ENCODE measurements at places on chromosomes 1 and 21.
A peak's percentile ranks its signal among the peaks of the same experiment; 100 is the strongest.

- DNase-seq: no peak
These were observed 16.0 kb upstream of the GBP1 start for GRCh38 chr1:89081005-89081404.

GRCh38 chr1:941015-941587 lies 17.4 kb downstream of the SAMD11 start:
- DNase-seq: no peak

DNA sequence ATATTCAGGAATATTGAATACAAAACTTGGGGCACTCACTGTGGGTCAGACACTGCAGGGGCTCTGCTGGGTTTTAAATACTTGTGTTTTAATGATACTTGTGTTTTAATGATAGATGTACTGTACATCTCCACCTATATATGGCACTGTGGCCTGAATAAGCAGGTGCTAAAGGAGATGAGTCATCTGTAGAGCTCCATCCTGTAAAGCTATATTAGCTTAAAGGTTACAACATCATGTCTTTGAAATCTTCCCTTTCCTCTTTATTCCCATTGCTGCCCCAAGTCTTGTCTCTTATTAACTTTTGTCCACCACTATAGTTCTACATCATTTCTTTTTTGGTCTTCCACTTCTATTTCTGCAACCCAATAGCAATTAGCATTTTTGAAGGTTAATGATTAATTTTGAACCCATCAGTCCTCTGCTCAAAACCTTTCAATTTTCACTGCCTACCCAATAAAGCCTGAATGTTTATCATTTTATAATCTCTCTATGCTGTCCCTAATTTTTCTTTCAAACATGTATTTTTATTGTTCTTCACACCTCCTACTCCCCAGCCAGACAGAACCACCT lies 113.3 kb upstream of the PTGFR start:
- no peak for DNase-seq

GRCh38 chr1:155196103-155196892 lies 11.4 kb downstream of the THBS3 start:
- no peak for DNase-seq

GRCh38 chr1:59698386-59698785 lies 116.4 kb upstream of the HOOK1 start:
- DNase-seq: no peak

GRCh38 chr1:91701472-91701869 lies 184.5 kb downstream of the TGFBR3 start:
- no peak for DNase-seq

DNA sequence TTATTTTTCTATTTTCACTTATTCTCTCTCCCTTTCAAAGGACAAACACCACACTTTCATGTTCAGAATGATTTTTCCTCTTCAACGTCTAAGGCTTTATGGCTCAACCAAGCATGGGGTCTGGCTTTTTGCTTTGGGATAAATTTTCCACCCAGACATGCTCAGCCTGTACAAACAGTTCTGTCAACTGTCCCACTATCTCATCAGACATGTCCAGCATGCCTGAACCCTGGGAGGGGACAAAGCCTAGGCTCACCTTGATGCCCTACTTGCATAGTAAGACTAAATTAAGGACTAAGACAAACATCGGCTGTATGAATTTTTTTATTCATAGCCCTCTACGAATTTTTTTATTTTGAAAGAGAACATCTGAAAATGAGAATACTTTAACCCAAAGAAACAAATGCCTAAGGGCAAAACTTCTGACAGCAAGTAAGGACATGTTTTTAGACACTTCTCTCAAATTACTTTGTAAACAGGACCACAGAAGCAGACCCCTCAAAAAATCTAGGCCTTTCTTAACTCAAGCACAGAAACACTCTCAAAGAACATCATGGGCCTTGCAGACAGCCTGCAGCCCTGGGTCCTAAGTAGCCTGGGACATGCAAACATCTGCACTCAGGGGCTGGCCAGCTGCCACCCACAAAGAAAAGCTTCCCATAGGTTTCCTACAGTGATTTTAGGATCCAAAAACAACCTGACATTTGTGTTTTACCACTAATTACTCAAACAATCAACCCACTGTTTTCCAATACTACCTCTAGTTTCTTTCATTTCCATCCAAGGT lies 72.3 kb upstream of the PALMD start:
- no peak for DNase-seq

- DNase-seq: peak; percentile 95
These were observed 92.5 kb upstream of the RUNX3 start for GRCh38 chr1:25022361-25023189.

DNA sequence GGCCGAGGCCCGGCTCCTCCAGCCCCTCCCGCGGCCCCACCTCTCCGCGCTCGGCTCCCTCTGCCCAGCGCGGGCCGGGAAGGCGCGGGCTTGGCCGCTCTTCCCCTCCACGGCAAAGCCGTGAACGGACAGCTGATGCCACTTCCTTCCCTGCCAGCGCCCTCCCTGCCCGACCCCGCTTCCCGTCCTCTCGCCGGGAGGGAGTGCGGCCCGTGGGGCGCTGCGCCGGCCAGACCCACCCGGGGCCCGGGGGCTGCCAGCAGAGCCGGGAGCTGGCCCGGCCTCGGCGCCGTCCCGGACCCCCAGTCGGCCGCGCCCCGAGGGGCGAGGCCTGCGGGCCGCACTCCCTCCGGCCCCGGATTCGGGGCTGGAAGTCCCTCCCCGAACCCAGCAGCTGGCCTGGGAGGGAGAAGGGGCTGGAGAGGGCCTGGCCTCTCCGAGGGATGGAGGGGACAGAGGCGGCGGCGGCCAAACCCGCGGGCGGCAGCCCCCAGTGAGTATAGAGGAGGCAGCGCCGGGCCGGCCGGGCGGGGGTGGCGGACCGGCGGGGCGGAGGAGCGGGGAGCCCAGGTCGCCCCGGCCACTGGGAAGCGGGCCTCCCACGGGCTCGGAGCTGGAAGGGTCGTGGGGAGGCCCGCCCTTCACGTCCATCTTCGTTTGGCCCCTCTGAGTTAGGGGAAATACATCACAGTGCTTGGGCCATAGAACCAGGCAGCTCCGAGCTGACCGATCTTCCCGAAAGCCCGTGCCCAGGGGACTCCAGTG lies at the start of gene KIAA1614:
Gene KIAA1614, plus strand, starts transcription at position 97 of the 765 bp plus-strand sequence. Its CDS starts 347 bp downstream, at position 444.
- no peak for DNase-seq

GRCh38 chr1:246483569-246483933 lies 23.5 kb downstream of the SMYD3 start:
- no peak for DNase-seq

DNA sequence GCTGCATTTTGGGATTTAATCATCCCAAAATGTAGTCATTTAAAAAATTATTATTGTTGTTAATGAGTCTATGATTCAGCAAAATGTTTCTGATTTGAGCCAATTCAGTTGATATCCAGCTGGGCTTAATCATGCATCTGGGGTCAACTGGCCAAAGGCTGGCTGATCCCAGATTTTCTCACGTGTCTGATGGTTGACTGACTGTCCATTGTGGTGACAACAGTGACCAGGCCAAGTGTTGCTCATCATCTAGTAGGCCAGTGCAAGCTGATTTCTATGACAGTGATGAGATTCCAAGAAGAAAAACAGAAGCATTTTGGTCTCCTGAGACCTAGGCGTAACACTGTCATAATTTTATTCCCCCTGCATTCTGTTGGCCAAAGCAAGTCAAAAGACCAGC lies 80.1 kb upstream of the ZC3H11B start:
- DNase-seq: no peak

DNA sequence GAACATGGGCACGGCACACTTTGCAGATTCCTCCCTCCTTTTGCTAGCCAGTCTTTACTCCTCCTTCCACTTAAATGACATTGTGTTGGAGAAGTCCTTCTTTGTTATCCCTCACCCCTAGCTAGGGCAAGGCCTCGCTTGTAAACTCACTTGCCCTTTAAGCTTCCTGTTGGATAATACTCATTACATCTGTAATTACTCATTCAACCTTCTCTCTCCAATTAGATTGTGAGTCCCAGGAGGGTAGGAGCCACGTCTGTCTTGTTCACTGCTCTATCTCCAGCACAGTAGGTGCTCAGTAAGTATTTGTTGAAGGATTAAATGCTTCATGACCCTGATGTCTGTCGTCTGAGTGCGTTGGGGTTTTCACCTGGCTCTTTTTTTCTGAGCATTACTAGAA lies 98.7 kb upstream of the USP24 start:
- no peak for DNase-seq

- DNase-seq: no peak
These were observed 889 bp upstream of the TXLNA start for GRCh38 chr1:32178380-32179192.

DNA sequence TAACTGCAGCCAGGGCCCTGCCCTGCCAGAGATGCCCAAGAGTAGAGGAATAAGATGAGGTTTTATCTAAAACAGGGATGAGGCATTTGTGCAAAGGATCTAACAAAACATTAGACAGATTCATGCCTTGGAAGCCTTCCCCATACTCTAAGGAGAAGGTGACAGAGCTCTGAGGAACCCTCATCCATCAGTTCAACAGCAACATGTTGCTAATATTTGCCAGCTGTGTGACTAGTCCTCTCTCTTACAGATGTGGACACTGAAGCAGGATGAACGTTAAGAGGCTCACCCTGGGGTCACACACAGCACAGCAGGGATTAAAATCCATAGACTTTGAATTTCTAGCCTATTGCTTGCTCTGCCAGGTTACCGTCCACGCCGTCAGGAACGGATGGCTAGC lies 99.0 kb downstream of the ZBTB18 start:
- no peak for DNase-seq

DNA sequence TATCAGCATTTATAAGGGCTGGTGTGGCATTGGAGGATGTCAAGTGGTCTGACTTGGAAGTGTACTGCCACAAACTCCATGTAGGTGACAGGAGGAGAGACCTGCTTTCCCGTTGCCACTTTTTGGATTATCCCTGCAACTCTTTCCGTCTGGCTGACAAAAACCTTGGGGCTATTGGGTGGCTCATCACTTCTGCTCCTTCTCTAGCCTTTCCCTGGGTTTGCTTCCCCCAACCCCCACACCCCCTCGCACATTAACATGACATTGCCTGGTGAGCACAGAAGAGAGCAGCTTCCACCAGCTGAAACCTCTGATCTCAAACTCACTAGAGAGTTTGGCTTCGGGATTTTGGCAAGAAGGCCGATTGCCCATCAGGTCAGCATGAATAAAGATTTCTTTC lies 39.2 kb downstream of the PROX1 start:
- no peak for DNase-seq

- no peak for DNase-seq
These were observed 968.1 kb upstream of the ADGRL4 start for GRCh38 chr1:79974659-79975058.

DNA sequence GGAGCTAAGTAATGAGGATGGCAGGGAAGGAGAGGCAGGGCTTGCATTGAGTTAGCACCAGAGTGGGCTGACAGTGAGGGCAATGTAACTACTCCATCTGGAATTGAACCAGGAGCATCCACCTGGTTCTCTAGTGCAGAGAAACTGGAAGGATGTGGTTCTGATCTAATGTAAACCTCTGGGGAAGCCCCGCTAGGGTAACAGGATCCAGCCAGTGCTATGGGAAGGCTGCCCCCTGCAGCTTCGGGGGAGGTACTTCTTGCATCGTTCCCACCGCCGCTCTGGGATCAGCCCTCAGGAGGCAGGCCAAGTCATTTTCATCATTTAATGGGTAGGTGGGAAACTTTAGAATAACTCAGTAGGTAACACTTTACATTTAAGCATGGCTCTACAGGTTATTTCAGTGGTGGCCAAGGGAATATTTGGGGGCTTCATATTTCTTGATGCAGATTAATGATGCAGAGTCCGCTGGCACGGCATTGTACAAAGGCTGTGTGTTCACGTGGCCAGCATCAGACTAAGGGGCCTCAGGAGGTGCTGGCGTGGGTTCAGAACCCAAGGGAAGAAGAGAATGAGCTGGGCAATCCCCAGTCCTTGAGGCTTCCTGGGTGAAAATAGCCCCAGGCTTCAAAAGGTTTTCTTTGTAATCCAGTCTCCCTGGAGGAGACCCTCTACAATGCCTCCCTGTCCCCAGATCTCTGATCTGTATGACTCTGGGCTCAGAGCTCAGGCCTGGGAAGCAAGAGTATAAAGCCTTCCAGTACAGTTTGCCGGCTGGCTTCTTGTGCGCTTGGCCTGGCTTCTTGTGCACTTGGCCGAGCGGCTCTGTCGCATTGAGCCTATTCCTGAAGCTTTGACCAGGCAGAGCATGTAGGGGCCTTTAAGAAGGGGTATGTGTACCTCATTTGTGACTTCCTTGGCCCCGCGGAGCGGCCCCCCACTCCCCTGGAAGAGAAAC lies 26.4 kb upstream of the KAZN start:
- peak; percentile 3 for DNase-seq

DNA sequence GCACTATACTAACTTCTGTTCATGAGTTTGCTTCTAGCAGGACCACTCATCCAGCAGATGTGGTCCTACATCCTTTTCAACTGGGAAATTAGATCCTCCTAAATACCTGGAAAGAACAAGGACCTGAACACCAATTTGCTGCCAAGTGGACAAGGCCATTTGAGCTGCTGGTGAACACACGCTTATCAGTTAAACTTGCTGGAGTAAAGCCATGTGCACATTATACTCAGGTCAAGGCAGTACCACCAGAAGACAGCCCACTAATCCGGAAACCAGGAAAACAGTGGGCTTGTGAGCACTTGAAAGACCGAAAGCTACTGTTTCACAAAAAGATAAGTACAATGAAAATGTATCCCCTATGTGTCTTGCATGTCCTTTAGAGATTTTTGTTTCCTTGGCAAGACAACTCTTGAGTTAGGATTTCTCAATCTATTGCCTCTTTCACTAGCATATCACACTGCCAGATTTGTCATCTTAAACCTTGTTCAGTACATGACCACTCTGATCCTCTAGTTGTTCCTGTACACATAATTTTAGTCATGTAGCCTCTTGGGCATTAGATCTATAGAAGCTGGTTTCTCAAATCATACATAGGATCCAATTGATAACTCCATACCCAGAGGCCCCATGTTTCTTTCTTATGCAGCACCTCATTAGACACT lies 4.5 kb upstream of the REN start:
- no peak for DNase-seq

DNA sequence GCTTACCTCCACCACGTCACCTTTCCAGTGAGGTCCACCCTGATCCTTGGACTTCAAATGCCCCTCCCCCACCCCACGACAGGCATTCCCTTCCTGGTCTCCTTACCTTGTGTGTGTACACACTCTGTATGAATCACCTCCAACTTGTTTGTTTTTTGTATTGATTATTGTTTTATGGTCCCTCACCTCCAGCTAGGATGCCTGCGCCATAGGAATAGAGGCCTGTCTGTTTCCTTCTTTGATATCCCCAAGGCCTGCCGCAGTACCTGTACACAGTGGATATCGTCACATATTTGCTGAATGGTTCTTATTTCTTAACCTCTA lies 219.6 kb upstream of the POU3F1 start:
- no peak for DNase-seq

DNA sequence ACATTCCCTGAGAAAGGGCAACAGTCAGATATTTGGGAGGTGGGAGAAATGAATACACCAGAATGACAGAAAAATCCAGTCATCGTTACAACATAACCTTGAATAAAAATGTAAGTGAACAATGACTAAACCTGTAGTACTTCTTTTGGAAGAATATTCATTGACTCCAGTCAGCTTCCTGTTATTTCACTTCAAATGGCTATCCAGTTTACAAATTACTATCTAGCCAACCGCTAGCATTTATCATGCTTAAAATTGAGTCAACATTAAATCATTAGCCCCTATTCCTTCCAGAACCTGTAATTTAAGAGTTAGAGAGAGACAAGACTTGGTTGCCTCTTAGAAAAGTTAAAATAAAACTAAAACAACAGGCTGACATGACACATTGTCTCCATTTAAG lies 33.6 kb downstream of the WLS start:
- DNase-seq: no peak
